ENCODE measurements at places on chromosomes 11 and 22. TPM values are rescaled to one million over a fixed set of nuclear protein-coding genes. Genes with fewer than 3 reads are reported as not detected.

Gene KDM4D
- total RNA-seq = 0.43 TPM

Gene SEPTIN3
- 0.14 TPM for total RNA-seq

Gene LDHAL6A
- not detected for total RNA-seq

Gene MYBPC3
- not detected for total RNA-seq

Gene HEPN1
- total RNA-seq = not detected

Gene TMPRSS6
- not detected for total RNA-seq

Gene RIN1
- total RNA-seq = 16.2 TPM

Gene PYGM
- 3.1 TPM for total RNA-seq

Gene TRIM49B
- total RNA-seq = not detected

Gene SBF2
- total RNA-seq = 41.8 TPM

Gene CD248
- total RNA-seq = 60.8 TPM

Gene MMP27
- total RNA-seq = not detected

Gene ZP1
- 0.55 TPM for total RNA-seq

Gene HSPA8
- 1,632 TPM for total RNA-seq

Gene NAT10
- total RNA-seq = 17.5 TPM

Gene LARGE2
- total RNA-seq = 0.09 TPM

Gene B3GAT1
- total RNA-seq = 0.09 TPM

Gene OSM
- total RNA-seq = not detected

Gene ARHGAP20
- 6.7 TPM for total RNA-seq

Gene DKK3
- total RNA-seq = 371 TPM

Gene ARHGAP1
- total RNA-seq = 33.9 TPM

Gene IGSF9B
- 0.37 TPM for total RNA-seq

Gene OR4X2
- total RNA-seq = not detected

Gene RFPL1
- total RNA-seq = not detected

Gene OR8K5
- not detected for total RNA-seq

Gene CALCA
- not detected for total RNA-seq

Gene CRYBA4
- total RNA-seq = not detected

Gene ROBO4
- 0.46 TPM for total RNA-seq

Gene SLC6A5
- under 0.01 TPM for total RNA-seq

Gene LMF2
- total RNA-seq = 28.4 TPM

Gene PRRG4
- under 0.01 TPM for total RNA-seq

Gene SMIM38
- 0.28 TPM for total RNA-seq

Measured in smooth muscle cell of bladder (primary cell).